ENCODE measurements at places on chromosomes 16 and 17.

DNA sequence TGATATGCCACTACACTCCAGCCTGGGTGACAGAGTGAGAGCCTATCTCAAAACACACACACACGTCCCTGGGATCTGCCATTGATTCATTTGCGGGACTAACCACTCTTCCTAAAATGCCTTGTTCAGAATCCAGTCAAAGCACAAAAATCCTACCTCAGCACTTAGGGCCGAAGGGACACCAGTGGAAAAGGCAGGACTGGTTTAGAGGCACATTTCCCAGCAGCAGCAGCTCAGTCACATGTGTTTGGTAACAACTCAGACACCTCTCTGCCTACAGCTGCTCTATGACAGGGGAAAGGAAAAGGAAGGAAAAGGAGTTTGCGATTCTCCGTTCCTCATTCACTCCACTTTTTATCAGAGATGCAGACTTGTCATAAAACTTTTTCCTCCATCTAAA lies 12.2 kb downstream of the KNOP1 start:
- DNase-seq = no peak

GRCh38 chr16:7055443-7055842 lies 277.2 kb upstream of the RBFOX1 start:
- DNase-seq = no peak

DNA sequence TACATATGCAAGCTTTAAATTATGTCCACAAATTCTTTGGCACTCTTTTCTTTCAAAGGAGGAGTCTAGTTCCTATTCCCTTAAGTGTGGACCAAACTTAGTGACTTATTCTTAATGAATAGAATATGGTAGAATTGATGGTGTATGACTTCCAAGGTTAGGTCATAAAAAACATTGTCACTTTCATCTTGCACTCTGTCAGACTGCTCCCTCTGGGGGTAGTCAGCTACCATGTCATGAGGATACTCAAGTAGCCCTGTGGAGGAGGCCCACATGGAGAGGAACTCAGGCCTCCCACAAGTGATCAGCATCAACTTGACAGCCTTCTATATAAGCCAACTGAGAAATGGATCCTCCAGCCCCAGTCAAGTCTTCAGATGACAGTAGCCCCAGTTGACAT lies 58.0 kb upstream of the SCNN1B start:
- no peak for DNase-seq

- DNase-seq = no peak
Measured at GRCh38 chr16:86509759-86510464, 415 bp upstream of the FOXF1 start.

- DNase-seq = no peak
Measured at GRCh38 chr17:41153856-41154255, 4.2 kb upstream of the KRTAP4-5 start.

- DNase-seq = no peak
Measured at GRCh38 chr16:58009856-58010416, 8.7 kb downstream of the USB1 start.

- no peak for DNase-seq
Measured at GRCh38 chr16:85279825-85280545, 167.7 kb upstream of the CIBAR2 start.

- DNase-seq = no peak
Measured at GRCh38 chr17:74521701-74522201, 9.5 kb downstream of the CD300LB start.

- no peak for DNase-seq
Measured at GRCh38 chr16:85361441-85362118, 249.3 kb upstream of the CIBAR2 start.

GRCh38 chr16:57807968-57808528 lies 5.8 kb upstream of the KIFC3 start:
- DNase-seq = peak; percentile 42

DNA sequence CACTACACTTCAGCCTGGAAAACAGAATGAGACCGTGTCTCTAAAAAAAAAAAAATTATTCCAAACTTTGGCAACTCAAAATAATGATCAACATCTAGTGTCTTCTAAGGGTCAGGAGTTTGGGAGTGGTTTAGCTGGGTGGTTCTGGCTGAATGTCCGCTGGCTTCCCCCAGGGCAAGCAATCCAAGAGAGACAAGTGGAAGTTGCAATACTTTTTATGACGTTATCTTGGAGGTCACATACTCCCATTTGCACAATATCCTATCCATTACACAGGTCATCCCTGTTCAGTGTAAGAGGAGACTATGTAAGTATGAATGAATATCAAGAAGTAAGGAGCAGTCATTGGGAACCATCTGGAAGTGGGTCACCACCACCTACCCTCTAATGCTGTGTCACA lies 15.2 kb upstream of the CLEC3A start:
- no peak for DNase-seq

DNA sequence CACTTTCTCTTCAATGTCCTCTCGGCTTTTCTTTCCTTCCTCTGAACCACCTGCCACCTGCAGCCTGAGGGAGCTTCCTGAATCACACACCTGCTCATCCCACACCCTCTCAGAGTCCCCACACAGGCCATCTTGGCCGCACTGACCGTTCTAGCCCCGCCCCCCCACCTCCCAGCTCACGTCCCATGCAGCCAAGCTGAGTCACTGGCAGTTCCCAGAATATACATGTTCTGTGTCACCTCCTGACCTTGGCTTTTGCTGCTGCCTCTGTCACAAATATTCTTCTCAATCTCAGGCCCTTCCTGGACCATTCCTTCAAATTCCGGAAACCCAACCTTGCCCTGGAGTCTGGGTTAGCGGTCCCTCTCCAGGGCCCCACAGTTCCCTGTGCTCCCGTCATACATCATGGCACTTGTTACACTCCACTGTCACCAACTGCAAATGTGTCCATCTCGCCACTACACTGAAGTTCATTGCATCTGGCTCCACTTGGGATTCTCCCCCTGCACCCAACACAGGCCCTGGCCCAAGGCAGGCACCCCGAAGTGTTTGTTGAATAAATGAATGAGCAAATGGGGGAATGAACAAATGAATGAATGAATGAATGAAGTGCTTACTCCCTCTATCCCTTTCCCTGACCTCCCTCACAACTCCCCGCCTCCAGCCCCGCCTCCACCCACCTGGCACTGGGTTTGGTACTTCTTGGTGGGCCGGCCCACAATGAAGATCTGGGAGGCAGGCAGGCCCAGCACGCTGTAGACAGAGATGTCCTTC lies 12.8 kb downstream of the PIMREG start:
- no peak for DNase-seq

- DNase-seq = no peak
Measured at GRCh38 chr16:76176153-76176552, 101.0 kb upstream of the CNTNAP4 start.

DNA sequence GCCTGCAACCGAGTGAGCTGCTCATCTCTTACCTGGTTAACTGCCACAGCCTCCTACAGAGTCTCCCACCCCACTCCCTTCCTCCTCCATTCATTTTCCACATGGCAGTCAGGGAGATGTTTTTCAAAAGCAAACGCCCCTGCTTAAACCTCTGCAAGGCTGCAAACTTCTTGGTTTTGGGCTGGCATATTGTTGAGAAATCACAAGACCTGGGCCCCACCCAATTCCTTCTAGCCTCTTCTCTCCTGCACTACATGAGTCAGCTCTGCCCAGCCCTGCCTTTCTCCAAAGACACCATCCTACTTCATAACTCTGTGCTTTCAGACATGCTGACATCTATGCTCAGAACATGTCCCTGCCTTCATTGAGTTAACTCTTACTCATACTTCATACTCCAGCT lies 136.1 kb downstream of the SPACA3 start:
- no peak for DNase-seq

DNA sequence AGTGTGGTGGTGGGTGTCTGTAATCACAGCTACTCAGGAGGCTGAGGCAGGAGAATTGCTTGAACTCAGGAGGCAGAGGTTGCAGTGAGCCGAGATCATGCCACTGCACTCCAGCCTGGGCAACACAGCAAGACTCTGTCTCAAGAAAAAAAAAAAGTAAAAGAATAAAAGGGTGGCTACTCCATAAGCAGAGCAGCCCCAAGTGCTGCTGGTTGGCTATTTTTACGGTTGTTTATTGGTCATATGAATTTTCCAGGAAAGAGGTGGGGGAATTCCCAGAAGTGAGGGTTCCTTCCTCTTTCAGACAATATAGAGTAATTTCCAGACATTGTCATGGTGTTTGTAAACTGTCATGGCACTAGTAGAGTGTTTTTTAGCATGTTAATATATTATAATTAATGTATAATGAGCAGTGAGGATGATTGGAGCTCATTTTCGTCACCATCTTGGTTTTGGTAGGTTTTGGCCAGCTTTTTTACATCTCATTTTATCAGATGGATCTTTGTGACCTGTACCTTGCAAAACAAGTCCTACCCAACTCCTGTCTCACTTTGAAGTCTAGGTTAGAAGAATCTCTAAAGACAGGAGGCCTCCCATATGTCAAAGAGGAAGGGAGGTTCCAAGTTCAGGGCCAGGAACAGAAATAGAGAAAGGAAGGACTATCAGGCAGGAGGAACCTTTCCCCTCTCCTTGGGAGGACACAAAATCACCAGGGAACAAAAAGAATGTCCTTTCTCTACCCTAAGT lies 39.1 kb downstream of the HOXB1 start:
- DNase-seq = no peak

- no peak for DNase-seq
Measured at GRCh38 chr16:22675745-22676540, 138.0 kb upstream of the HS3ST2 start.

DNA sequence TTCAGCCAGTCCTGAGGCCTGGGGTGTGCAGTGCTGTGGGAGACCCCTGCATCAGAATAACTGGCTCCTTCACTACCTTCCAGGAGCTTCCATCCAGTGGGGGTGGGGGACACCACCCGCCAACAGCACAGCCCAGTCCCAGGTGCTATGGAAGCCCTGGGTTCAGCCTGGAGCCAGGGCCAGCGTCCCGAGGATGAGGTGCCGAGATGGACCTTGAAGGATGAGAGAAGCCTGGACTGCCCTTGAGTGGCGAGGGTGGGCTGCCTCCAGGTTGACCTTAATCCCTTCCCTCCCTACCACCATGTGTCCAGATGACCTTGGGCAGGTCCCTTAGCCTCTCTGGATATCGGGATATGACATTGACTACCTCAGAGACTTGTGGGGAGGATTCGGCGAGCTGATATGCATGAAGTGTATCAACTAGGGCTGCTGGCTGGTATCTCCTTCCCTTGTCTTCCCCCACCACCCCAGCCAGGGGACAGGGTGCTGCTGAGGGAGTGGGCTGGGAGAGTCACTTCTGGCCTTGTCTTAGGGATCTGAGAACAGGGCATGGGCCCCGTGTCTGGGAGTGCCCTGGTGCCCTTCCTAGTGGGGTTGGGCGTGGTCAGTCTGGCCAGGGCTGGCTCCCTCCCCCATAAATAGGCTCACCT lies 14.2 kb upstream of the LASP1NB start:
- DNase-seq = no peak

GRCh38 chr16:85426806-85427205 lies 186.3 kb upstream of the GSE1 start:
- DNase-seq = no peak

DNA sequence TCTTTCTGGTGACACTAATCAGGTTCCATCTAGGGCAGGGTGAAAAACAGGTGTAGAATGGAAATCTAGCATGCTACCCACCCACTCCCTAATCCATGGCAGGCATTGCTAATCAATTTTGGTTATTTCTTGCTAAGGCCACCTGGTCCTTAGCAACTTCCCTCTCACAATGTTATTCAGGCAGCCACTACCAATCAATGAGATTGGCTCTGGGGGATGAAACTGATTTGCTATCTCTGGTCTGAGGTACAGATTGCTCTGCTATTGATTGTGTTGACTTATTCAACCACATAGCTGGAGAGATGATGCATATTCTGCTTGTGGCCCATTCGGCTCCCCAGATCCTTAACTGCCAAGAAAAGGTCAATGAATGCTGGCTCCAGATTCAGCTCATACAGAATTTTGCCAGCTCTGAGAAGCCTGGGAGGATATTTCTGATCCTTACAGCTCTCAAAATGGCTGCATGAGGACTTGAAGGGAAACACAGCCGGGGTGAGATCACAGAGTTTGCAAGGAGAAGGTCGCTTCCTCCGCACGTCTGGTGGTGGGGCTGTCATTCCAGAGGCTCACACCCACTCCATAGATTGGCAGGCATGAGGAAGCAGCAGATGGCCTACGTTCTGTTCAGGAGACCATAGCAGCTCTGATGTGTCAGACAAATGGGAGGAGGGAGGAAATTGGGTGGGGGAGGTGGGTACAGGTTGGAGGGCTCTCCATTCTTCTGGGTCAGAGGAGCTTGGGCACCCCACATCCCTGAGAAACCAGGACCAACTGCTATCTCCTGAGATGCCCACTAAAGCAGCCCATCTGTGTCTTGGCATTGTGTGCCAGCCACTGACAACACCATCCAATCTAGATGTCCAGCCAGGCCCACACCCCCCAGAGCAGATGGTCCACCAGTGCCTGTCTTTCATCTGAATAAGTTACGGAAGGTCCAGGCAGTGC lies 22.3 kb downstream of the SEZ6 start:
- DNase-seq = no peak

- DNase-seq = no peak
Measured at GRCh38 chr17:1222321-1222720, 42.5 kb upstream of the ABR start.

GRCh38 chr17:28466521-28467048 lies 6.9 kb upstream of the SLC13A2 start:
- no peak for DNase-seq

DNA sequence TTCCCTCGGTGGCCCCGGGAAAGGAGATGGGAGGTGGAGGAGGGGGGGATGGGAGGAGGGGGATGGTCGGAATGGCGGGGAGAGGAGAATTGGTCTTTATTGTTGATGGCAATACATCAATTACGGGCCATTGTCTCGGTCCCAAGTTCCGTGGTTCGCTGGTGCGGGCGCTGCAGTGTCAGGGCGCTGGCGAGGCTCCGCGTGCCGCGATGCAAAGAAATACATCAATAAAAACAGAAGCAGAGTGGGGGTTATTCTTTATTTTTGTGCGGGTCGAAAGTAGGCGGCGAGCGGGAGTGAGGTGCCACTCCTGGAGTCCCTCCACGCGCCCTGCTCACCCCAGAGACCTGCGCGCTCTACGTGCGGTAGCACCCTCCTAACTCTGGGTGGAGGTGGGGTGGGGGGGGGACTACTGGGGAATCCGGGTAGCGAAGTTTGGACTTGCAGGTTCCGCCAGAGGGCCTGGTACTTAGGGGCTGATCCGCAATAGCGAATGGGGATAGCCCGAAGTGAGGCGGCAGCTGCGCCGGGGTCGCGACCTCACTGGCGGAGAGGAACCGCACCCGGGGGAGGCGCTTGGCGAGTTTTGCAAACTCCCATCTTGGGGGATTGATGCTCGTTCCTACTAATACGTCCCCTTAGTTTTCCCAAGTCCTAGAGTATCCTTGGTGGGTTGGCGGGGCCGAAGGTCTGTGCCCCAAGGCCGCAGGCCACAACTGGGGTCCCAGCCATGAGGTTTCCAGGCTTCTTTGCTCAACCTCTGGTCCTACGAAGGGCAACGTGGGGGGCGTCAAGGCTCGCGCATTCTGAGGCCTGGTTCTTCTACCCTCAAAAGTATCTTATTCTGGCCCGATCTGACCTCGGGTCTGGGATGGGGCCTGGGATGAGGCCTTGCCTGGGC lies 3.5 kb upstream of the SALL1 start:
- DNase-seq = no peak

- no peak for DNase-seq
Measured at GRCh38 chr17:19311016-19311415, 51.5 kb downstream of the B9D1 start.

GRCh38 chr16:67399218-67399733 lies 6.0 kb upstream of the TPPP3 start:
- no peak for DNase-seq

GRCh38 chr16:55107851-55108250 lies 177.2 kb downstream of the IRX5 start:
- no peak for DNase-seq
